Ureter (tissue), 1 donor: ENCODE measurements at places on chromosomes 13 and 19. TPM values are rescaled to one million over a fixed set of nuclear protein-coding genes. Genes with fewer than 3 reads are reported as not detected.

DNA sequence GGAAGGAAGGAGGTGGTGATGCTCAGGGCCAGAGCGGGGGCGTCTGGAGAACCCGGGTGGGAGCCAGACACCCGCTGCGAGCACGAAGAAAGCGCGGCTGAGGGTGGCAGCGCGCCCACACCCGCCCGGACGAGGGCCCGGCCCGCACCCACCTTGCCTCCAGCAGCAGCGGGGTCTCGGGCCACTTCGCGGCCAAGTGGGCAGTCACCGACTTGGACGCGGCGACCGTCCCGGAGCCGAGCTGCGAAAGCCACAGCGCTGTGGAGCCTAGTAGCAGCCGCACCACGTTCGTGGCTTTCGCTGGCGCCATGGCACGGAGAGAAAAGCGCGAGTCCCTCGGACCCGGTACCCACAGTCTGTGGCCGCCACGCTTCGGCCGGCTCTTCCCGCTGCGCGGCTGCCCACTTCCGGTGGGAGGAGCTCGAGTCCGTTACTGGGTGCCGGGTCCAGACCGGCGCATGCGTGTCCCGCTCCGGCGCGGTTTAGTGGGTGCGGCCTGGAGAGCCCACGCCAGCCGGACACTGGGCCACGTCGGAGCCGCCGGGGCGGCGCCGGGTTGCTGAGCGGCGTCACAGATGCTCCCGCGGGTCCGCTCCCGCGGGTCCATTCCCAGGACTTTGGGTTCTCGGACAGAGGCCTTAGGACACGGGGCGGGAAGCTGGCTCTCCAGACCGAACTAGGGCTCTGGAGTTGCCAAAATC lies at the start of gene UGGT2:
Gene UGGT2 (minus strand): TSS at position 399 of the 701 bp plus-strand sequence. CDS start 89 bp downstream, at position 310.
- peak; percentile 95 for DNase-seq

DNA sequence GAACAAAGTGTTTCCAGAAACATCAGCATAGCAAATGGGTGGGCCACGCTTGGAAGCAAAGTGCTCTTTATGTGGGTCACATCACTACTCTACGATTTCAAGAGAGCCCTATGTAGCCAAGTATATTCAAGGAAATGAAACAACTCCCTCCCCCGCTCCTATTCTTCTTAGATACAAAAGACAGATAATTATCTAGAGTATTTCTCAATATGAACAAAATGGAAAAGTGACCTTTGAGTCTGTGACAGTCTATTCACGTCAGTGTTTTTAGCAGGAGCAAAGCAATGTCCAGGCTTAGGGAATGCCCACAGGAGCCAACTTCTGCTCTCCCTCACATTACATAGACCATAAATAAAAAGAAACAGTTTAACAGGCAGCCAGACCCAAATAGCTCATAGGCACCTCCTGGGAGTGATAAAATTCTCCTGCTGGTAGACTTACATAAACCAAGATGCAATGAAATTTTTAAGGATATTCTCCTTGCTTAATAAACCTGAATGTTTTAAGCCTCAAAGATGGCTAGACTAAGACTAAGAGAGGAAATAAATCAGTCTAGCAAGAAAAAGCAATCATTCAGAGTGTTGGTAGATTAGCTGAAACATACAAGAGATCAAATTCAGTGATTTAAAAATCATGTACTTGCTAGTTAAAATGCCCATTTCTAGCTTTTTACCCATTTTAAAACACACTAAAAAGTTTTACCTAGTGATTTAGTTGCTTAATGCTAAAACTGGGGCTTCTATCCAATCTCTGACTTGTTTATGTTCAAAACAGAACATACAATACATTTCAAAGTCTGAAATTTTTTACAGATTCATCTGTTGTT lies 182.8 kb downstream of the RGCC start:
- DNase-seq, result no peak

DNA sequence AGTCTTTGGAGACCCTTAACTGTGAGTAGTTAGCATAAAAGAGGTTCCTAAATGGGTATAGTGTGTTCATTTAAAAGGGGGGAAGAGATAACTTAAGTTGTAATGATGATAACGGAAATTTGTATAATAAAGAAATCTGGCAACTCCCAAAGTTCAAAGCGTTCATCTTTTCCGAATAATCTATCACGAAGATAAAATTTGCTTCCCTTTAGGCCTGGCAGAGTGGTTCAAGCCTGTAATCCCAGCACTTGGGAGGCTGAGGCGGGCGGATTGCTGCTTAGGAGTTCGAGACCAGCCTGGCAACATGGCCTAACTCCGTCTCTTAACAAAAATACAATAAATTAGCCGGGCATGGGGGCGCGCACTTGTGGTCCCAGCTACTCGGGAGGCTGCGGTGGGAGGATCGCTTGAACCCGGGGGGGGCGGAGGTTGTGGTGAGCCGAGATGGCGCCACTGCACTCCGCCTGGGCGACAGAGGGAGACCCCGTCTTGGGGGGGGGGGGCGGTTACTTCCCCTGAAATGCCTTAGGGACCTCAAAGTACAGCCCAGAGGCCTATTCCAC lies 934 bp downstream of the N4BP2L2 start:
- peak; percentile 48 for DNase-seq

The TJP3 gene
- total RNA-seq, result 59.7 TPM
